ENCODE measurements at places on chromosomes 13 and 19.

DNA sequence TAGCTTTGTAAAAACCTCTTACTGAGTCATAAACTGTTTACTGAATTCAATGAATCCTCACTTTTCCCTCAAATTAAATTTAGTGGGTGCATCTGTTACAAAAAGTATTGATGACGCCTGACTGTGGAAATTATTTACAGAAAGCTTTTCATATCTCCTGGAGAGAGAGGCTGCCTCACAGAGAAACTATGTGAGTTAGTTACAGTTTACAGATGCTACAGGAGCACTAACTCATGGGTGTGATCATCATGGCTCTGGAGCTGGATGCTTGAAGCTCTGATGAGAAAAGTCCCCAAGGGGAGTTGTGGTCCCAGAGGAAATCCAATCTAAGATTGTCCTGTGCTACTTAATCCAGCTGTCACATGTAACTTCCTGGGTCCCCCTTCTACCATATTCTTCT, 590.8 kb downstream of the LMO7 start:
- no peak for DNase-seq

DNA sequence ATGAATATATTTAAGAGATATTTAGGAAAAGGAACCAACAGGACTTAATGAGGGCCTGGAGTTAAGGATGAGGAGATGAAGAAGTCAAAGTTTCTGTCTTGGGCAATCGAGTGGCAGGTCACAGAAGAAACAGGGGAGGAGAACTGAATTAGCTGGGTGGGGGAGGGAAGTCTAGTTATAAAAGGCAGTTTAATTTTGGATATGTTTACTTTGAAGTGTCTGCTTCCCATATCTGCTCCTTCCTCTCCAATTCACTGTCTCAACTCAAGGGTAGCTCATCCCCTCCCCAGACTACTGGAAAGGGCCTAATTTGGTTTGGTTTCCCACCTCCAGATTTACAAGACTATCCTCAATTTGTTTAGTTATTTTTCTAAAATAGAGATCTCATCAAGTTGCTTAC, 195.9 kb downstream of the VWA8 start:
- no peak for DNase-seq

- no peak for DNase-seq
Observed at GRCh38 chr13:33775339-33776108, 42.4 kb upstream of the RFC3 start.

GRCh38 chr19:57559008-57559403, 657 bp downstream of the ZNF550 start:
- DNase-seq = peak; percentile 15

DNA sequence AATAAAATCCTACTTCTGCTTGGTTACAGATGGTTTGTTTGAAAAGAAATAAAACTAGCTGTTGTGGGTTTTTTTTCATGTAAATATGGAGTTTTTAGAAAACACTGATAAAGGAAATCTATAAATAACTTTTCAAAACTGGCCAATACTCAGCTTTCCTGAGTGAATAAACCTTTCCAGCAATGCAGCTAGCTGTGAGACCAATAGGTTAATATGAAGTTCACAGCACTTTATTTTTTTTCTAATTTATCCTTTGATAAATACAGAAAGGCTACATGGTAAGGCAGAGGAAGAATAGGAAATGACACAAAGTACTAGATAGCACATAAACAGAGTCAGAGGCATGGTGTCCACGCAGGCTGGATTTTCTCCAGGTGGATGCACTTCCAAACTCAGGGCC, 154.0 kb downstream of the COG6 start:
- no peak for DNase-seq

DNA sequence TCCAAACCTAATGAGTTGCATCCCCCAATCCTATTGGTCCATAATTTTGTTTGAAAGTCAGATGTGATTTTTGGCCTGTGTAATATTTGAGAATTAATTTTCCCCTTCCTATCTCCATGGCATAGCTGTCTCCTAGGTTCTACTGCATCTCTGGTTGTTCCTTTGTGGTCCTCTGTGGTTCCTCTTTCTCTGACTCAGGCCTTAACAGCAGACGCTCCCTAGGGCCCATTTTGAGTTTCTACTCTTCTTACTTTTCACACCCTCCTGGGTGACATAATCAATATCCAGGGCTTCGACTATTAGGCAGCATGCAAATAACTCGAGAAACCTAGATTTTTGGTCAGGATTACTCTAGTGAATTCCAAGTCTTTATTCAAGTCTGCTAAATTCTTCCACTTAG, 160.7 kb downstream of the RFC3 start:
- no peak for DNase-seq

- peak; percentile 47 for DNase-seq
Observed at GRCh38 chr19:4456476-4456842, 1.1 kb downstream of the UBXN6 start.

DNA sequence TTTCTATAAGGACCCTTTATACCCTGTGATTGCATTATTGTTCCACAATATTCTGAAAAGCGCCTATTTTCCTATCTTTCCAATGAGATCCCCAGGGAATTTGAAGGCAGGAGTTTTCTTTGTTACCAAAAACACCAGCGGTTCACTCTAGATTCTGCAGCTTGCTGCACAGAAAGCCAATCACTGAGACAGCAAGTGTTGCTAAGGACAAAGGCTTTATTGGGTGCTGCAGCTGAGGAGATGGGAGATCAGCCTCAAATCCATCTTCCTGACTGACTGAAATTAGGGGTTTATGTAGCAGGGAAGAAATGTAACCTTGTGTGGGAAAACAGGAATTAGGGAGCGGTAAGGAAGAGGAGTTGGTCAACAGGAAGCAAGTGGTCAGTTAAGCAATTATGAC, 42.6 kb upstream of the MYO16 start:
- no peak for DNase-seq

- no peak for DNase-seq
Observed at GRCh38 chr19:6740589-6741343, 1.3 kb downstream of the TRIP10 start.

- DNase-seq = no peak
Observed at GRCh38 chr13:40096357-40096901, 441.0 kb downstream of the COG6 start.

- no peak for DNase-seq
Observed at GRCh38 chr19:53877361-53877766, 4.6 kb upstream of the PRKCG start.

DNA sequence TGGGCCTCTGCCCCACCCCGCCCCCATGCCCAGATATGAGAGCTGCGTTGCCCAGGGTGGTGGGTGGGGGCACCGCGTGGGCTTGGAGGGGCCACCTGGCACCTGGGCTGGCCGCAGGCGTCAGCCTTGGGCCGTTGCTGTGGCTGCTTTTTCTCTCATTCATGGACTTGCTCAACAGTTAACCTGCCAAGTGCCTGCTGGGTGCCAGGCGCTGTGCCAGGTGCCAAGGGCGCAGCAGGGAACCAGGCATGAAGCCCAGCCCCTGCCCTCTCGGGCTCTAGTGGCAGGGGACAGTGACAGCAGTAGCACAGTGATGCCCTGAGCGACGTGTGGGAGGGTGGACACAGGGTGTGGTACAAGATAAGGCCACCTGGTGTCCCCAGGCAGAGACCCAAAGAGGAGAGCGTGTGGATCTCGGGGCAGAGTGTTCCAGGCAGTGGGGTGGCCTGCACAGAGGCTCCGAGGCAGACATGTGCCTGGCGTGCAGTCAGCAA, 28.1 kb downstream of the DHX34 start:
- no peak for DNase-seq

GRCh38 chr13:98664047-98664446, 87.1 kb upstream of the STK24 start:
- no peak for DNase-seq

GRCh38 chr13:100490692-100491091, 97.9 kb downstream of the GGACT start:
- DNase-seq = no peak

DNA sequence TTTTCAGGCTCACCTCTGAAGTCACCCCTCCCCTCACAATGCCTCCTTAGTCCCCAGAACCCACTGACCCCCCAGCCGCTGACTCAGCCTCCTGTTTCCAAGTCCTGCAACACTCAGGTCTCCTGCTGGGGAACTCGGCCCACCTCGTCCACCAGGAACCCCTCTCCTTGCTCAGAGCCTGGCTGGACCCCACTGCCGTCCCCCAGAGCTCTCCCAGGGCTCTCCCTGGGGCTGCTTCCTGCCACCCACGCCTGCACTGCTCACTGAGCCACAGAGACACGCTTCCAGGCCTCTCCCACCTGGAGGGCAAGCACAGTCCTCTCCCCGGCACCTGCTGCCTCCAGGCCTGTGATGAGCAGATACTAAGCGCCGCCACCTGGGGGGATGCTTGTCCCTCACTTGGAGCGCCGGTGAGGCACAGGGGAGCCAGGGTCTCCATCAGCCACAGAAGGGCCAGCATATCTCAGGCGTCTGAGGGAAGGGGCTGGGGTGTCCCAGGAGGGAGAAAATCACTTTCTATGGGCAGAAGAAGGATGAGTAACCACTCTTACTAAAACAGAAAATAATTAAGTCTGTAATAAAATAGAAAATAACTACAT, 53.8 kb downstream of the KLF2 start:
- DNase-seq = no peak

- peak; percentile 40 for DNase-seq
Observed at GRCh38 chr19:19062454-19063182, 1.2 kb upstream of the SLC25A42 start.

- peak; percentile 74 for DNase-seq
Observed at GRCh38 chr19:10501971-10502523, 1.1 kb downstream of the KEAP1 start.

- no peak for DNase-seq
Observed at GRCh38 chr19:13881251-13881691, 4.3 kb downstream of the NANOS3 start.

DNA sequence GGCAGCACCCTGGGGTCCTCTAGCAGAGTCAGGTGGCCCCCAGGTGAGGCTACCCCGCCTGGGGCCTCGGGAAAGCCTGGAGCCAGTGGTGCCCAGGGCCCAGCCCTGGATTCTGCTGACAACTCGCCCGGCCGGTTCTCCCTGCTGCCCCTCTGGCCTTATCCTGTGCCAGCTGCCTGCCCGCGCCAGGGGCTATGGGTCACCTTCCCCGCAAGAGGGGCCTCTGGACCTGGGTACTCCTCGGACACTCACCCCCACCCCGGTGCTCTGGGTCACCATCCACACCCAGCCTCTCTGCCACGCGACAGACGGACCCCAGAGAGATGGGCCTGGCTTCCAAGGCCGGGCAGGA, 24.0 kb downstream of the ZBTB7A start:
- peak; percentile 10 for DNase-seq

GRCh38 chr19:719636-720344, 11.1 kb downstream of the PALM start:
- DNase-seq = peak; percentile 54

GRCh38 chr19:45046355-45046754, 7.5 kb downstream of the CLASRP start:
- DNase-seq = no peak

DNA sequence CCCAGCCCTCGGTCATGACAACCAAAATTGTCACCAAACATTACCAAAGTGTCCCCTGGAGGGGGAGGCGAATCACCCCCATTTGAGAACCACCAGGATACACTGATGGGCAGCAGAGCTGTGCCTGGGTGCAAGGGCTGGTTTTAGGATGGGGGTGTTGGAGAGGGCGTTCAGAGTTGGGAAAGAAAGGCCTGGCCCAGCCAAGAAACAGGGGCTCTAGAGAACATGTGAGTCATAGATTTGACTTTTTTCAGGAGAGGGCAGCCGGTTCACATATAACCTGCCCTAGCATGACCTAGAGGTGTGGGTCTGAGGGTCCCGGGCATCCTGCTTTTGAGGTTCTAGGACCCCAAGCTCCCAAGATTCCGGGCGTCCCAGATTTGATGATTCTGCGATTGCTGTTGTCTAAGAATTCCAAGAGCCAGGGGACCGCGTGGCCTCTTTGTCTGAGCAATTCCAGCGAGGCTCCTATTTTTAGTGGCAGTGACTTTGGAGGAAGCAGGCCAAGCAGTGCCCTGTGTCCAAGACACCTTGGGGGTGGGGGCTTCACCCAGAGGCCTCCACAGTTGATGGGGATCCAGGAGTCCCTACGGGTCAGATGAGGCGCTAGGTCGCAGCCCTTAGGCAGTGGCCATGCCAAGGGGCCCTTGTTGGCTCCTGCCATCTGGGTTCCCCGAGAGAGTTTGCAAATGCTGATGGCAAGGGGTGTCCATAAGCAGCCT, 5.1 kb downstream of the WIZ start:
- DNase-seq = no peak

GRCh38 chr13:44028734-44029133, 149.0 kb downstream of the LACC1 start:
- no peak for DNase-seq

GRCh38 chr19:14449321-14449720, 16.2 kb downstream of the PKN1 start:
- DNase-seq = no peak

GRCh38 chr13:75690607-75691006, 54.5 kb downstream of the LMO7 start:
- no peak for DNase-seq

GRCh38 chr19:28899703-28900102, 313.2 kb downstream of the UQCRFS1 start:
- DNase-seq = no peak

DNA sequence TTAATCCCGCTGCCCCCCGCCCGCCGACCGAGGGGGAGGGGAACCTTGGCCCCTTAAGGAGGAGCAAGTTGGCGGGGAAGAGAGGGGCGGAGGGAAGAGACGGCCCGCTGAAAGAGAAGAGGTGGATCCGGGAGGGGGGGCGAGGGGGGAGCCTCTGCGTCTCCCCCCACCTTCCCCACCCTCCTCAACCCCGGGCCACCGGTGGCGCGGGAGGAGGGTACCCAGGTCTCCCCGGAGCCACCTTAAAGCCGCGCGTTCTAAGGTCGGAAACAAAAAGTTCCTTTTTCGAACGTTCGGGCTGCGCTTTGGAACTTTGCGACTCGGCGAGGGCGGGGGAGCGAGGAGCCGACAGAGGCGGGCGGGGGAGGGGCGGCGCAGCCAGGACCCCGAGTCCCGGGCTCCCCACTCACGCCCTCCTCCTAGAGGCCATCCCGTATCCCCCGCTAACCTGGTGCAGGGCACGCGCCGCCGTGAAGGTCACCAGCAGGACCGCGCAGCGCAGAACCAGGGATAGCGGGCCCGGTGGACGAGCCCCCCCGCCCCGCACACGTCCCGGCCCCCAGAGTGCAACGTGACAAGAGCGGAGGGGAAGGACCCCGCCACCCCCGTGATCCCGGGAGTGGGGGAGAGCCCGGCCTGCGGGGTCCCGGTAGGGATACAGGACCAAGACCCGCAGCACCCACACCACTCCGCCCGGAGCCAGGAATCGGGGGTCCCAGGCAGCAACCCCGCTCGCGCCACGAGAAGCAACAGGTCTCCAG, 659 bp downstream of the ERF start:
- peak; percentile 72 for DNase-seq

DNA sequence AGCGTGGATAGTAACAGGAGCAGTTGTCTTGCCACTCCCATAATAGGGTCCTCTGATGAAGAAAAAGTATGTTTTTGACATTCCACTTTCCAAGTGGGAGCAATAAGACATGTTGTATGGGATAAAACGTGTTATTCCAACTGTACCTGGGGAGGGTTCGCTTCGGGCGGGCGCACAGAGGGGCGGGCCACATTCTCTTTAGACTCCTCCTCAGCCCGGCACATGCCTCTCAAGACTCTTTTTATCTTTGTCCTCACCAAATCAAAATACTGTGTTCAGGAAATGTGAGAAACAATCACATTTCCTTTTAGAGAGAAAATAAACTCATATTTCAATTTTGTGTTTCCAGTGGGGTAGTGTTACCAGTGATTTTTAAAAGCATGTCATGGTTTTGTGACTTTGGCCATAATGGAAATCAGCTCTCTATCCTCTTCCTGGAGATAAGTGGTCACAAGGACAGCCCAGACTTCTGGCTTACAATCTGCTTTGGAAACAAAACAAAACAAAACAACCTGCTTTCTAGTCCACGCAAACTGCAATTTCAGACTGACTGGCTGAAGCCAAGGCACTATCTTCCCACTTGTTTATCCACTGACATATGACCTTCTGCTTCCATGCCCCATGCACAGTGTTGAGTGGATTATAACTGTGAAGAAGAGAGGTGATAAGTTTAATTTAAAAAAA, 276.1 kb downstream of the NALCN start:
- DNase-seq = no peak
